ENCODE measurements at places on chromosomes 7 and 10.

GRCh38 chr10:127283017-127283416 is 86.6 kb upstream of the INSYN2A start:
- no peak for DNase-seq

GRCh38 chr7:91847231-91847630 is 33.3 kb downstream of the MTERF1 start:
- DNase-seq: no peak

GRCh38 chr7:158771213-158771834 is 58.0 kb downstream of the ESYT2 start:
- no peak for DNase-seq

- DNase-seq: no peak
Observed at GRCh38 chr7:21544715-21545114, 1.9 kb downstream of the DNAH11 start.

Data from right atrium auricular region (tissue), 2 donors.